Ecto neural progenitor cell (in vitro differentiated cells): ENCODE measurements at places on chromosomes 7 and 10.

GRCh38 chr7:158063850-158064610 lies 523.6 kb downstream of the PTPRN2 start:
- DNase-seq, result no peak

DNA sequence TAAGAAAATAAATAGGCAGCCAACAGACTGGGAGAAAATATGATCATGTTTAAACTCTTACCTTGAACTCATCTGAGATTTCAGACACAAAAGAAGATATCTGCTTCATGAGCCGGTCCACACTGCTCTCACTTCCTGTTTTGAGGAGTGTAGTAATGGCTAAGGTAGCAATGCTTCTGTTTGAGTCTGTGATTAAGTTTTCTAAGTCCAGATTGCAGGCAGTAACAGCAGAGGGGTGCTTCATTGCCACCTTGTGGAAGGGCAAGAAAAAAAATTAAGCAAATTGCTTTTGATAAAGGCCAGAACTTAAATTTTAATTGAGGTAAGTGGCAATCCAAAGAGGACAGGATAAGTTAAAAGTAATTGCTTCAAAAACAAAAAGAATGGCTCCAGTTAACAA lies 69.1 kb downstream of the MEST start:
- no peak for DNase-seq

DNA sequence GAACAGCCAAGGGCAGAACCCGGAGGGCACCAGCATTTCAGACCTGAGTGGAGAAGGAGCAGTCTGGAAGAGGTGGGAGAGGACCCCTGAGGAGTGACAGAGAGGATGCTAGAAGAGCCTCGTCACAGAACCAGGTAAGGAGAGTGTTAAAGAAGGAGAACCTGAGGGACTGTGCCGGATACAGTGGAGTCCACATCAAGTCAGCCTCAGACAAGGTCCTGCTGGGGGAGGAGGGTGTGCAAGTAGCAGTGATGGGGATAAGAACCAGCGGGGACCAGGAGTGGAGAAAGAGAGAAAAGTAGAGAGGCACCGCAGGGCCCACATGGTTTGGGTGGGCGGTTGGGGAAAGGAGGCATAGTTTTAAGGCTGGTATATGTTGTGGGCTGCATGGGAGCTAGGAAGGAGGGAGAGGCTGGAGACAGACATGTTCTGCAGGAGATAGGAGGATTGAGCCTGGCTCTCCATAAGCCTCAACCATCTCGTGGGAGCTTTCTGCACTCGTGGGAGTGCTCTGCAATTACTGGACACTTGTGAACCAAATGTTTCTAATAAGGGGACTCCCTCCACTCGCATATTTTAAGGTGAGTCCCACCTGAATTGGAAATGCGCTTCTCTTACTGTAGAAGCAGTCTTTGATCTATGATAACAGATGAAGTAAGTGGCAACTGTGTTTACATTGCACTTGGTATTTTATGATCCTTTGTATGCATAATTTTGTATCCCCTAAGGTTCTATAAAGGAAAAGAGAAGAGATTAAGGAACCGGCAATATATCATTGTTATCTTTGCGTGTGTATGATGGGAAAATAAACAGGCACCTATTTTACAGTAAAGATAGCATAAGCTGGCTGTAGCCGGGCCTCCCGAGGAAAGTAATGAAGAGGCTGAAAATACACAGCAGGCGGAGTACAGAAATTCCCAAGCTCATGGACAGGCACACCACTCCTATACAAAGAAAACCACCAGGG lies 154.8 kb downstream of the ADAM12 start:
- DNase-seq, result no peak

DNA sequence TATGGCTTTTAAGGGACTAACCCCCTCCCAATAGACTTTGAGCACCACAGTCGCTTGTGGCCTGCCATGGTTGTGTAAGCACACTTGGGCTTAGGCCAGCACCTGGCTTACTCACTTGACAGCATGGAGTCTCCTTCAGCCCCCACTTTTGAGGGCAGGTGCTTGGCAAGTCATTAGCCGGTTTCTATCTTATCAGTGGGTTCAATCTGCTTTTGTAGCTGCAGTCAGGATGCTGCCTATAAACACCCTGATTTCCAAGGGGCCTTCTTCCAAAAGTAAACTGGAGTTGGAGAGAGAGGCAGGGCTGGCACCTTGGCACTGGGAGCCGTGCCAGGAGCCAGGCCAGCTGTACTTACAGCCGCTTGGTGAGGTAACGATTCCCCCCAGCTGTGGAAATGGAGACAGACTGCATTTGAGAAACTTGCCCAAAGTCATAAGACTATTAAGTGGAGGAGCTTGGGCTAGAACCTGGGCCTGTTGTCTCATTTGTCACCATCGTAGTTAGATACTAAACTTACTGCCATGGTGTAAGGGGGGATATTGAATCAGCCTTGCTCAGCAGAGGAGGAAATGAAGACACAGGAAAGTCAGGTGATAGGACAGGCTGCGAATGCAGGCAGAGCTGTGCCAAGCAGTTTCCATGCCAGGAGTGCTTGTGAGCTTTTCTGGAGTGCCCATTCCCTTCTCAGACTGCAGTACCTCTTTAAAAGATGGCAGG lies 92.2 kb upstream of the EFCAB10 start:
- DNase-seq, result no peak

DNA sequence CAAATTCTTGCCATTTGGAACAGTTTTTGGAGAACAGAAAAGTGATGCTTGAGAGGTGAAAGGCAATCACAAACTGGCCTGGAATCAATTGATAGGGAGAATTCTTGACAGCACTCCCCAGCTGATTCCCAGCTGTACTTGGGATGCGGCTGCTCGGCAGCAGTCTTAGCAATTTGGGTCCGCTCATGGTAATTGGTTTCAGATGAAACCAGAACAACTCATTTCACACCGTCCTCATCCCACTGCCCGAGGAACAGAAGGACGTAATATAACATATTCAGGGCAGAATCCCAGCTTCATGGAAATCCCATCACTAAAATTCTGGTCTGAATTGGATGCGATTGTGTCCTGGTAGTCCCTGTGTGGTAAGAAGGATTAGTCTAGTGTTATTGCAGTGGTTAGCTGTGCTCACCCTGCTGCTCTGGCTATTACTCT lies 223.3 kb upstream of the FERD3L start:
- no peak for DNase-seq

DNA sequence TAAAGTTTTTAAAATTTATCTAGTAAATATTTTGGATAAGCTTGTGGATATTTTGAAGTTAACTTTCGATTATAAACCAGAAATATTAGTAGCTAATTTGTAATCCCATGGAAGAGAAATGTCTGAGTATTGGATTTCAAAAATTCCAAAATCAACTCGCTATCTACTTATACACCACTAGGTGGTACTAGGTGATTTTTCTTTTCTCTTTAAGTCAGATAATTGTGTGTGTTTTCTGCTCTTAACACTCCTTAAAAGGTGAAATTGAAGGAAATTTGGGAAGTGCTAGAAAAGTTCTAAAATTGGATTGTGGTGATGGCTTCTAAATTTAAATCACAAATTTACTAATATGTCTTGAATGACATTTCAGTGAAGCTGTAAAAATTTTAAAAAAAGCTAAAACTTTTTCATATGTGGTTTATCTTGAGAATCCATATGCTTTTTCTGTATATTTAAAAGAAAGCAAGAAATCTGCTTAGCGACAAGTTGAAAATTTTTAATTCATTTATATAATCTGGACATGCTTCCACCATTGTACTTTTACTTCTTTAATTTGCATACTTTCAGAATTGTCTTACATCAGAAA lies 90.2 kb downstream of the IPMK start:
- DNase-seq, result no peak

DNA sequence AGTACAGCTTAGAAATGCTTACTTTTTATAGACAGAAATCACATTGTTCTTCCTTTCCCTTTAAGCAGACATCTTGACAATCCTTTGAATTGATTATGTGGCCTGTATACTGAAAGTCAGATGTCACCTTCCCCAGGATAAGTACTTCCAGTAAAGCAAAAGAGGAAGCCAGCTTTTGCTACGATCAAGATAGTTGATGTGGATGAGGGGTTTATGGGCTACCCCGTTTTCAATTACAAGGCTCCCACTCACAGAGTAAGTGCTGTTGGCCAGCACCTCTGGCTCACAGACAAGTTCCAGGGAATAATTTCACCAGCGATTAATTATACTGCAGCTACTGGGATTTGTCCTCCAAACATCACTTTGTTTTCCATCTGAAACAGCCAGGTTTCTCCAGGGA lies 95.1 kb upstream of the SAMD8 start:
- DNase-seq, result no peak

GRCh38 chr7:26005683-26006410 lies 146.2 kb upstream of the NFE2L3 start:
- DNase-seq, result no peak

GRCh38 chr7:20393616-20394015 lies 62.9 kb downstream of the ITGB8 start:
- DNase-seq, result no peak

GRCh38 chr7:56491636-56492425 lies 375.6 kb upstream of the NUPR2 start:
- DNase-seq, result no peak
